Suppressor macrophage treated with lipopolysaccharide for 4 hours (primary cell): ENCODE measurements at places on chromosomes 6 and 20.

DNA sequence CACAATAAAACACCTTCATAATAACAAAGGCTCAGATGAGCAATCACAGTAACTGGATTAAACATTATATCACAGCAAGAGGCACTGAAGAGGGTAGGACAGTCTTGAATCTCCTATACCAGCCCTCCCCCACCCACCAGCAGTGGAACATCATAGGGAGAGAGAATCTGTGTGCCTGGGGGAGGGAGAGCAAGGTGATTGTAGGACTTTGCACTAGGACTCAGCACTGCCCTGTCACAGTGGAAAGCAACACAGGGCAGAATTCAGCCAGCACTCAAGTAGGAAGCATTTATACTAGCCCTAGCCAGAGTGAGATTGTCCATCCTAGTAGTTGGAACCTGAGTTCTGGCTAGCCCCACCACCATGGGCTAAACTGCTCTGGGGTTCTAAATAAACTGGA, 400.2 kb downstream of the HAO1 start:
- no peak for DNase-seq

DNA sequence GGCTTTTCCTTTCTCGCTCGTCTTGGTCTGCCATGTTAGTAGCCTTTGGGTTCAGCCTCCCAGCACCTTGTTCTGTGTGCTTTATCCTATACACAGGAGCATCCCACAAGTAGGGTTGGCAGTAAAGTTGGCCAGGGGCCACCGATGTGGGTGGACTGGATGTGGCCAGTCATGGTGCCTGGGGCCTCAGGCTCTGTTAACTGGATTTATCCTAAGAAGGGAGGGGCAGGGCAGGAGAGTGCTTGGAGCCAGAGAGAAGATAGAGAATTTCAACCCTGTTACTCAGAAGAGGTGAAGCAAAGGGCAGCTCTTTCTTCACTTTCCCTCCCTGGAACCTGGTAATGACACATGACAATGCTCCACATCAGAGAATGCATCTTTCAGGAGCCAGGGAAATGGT, 14.1 kb upstream of the SIRPB2 start:
- DNase-seq: no peak

GRCh38 chr6:161199850-161200249, 74.0 kb downstream of the AGPAT4 start:
- DNase-seq: peak; percentile 36

- no peak for DNase-seq
Observed at GRCh38 chr6:80956898-80957297, 795.6 kb downstream of the TENT5A start.

GRCh38 chr6:169253337-169254238, at the start of gene THBS2:
Gene THBS2, minus strand, starts transcription at chr6:169253846. Its CDS starts 3,062 bp downstream, at chr6:169250784.
- no peak for DNase-seq

DNA sequence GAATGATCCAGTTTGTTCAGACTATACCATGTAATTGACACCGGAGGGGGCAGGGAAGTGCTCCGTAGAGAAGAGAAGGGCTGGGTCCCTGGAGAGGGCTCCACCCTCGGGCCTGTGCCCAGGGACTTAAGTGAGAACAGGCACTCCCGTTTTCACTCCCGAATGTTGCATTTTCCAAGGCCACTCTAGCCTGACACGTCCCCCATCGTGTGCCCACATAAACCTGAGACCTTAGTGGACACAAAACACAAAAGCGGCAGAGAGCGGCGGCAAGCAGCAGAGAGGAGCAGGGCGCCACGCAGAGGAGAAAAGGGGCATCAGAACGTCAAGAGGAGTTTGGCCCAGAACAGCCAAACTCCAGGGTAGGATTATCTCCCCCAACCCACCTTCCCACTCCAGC, 1405.1 kb downstream of the GRIK2 start:
- DNase-seq: no peak

DNA sequence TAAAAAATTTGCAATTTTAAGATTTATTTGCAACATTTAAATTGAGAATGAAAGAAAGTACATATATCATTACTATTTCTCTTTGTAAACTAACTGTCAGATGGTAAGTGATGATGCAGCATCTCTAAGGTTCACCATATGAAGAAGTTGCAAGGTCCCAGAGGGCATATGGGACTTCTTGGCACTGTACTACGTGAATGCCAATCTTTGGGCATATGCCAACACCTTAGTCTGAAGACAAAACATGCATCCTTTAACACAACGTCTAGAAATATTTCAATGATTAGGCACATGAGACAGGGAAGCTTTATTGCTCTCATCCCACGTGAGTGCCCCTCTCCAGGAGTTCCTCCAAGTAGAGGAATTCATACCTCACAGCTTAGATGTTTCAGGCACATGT, 66.8 kb downstream of the CDK19 start:
- DNase-seq: no peak
